ENCODE measurements at places on chromosomes 16 and 17. TPM values are rescaled to one million over a fixed set of nuclear protein-coding genes. Genes with fewer than 3 reads are reported as not detected.

DNA sequence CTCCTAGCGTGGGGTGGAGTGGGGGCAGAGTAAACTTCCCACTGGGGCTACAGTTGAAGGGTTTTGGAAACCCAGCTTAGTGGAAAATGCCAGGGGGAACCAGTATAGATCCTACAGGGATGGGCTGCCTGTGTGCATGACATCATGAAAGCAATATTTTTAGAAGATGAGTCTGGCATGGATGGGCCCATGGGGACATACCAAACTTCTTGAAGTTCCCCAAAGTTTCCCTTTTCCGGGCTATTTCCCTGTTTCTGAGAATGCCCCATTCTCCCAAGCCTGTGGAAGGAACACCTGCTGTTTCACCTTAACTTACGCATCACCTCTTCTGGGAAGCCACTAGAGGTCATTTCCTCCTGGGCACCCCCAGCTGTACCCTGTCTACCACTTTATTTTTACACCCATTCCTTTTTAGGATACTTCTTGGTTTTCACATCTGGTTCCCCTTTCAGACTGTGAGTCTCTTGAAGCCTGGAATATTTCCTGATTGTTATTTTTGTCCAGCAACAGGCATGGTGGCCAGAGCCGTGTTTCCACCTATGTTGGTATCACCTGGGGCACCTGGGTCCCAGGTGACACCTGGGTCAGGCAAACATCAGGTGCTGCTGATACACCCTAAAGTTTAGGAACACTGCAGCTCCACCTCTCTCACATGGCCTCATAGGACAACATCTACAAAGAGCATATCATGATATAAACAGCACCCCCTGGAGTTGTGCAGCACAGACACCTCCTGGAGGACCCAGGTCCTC lies 9.8 kb downstream of the SOCS3 start:
- no peak for DNase-seq

GRCh38 chr16:70561623-70562022 lies 38.0 kb downstream of the SF3B3 start:
- DNase-seq, result no peak

GRCh38 chr16:68978303-68978954 lies 127.0 kb upstream of the HAS3 start:
- no peak for DNase-seq

NPW gene
- not detected for total RNA-seq

RNF227 gene
- total RNA-seq, result 1.4 TPM

TVP23B gene
- total RNA-seq, result 27.3 TPM

PDE6G gene
- total RNA-seq, result not detected

ADAD2 gene
- 1.3 TPM for total RNA-seq

MEIOC gene
- total RNA-seq, result not detected

SLC12A3 gene
- not detected for total RNA-seq
